ENCODE measurements at places on chromosomes 13 and 19.

DNA sequence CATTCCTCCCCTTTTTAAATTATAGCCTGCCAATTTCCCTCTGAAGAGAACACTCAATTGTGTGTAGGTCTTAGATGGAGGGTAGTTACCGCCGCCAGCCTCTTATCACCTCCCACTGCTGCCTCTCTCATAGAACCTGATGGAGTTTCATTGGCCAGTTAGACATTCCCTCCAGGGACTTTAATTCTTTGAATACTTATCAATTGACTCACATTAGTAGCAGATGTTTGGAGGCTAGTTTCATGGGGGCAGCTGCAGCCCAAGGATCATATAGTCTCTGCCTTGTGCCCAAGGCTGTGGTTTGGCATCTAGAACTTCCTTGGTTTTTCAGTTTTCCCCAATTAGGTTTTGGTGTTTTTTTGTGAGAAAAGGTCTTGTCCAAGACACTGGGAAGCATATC is 318.9 kb upstream of the HTR2A start:
- no peak for DNase-seq

- no peak for DNase-seq
These were observed 709 bp downstream of the DPP9 start for GRCh38 chr19:4722671-4723594.

GRCh38 chr13:38405216-38405615 is 55.6 kb downstream of the UFM1 start:
- DNase-seq, result no peak

DNA sequence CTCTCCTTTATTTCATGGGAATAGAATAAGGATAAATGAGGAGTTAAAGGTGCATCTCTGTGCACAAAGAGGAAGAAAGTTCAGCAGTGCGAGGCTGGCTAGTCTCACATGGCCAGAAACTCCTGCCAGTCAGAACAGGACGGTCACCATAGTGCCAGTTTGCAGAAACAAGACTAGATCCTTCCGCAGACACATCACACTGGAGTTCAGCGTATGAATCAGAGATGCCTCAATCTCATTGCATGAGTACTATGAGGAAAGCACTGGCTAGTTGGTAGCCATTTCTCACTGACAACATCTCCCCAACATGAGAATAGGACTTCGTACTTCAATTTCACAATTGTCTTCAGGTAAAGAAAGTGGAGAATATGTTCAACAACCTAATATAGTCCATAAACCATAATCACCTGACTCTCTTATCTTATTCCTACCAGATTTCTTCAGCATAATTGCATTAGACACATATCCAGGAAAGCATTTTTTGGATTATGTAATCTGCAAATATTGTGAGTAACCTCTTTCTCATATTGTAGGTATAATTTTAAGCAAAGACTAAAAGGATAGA is 34.9 kb downstream of the RXFP2 start:
- DNase-seq, result no peak

DNA sequence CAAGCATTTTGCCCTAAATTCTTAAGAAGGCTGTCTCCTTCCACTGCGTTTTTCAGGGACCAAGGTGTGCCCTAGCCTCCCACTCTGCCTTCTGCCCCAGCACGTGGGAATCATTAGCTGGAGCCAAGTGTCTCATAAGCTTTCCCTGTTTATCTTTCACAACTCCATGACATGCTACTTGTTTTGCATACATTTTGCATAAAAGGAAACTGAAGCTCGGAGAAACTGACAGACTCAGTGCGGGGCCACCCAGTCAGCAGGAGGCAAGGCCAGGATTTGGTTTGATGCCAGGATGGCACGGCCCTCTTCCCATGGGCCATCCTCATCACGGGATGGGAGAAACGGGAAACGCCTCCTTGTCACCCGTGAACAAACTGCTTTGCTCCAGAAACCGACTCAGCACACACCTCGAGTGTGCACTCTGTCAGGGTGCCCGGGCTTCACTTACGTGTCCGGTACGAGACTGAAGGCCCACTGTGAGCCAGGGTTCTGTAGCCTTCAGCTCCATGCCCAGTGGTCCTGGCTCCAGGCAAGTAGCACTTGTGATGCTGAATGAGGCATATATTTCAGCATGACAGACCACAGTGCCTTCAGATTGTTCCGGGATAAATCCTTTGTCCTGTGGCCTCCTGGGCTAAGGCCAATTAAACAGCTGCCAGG is 9.6 kb downstream of the CEBPA start:
- DNase-seq, result no peak

DNA sequence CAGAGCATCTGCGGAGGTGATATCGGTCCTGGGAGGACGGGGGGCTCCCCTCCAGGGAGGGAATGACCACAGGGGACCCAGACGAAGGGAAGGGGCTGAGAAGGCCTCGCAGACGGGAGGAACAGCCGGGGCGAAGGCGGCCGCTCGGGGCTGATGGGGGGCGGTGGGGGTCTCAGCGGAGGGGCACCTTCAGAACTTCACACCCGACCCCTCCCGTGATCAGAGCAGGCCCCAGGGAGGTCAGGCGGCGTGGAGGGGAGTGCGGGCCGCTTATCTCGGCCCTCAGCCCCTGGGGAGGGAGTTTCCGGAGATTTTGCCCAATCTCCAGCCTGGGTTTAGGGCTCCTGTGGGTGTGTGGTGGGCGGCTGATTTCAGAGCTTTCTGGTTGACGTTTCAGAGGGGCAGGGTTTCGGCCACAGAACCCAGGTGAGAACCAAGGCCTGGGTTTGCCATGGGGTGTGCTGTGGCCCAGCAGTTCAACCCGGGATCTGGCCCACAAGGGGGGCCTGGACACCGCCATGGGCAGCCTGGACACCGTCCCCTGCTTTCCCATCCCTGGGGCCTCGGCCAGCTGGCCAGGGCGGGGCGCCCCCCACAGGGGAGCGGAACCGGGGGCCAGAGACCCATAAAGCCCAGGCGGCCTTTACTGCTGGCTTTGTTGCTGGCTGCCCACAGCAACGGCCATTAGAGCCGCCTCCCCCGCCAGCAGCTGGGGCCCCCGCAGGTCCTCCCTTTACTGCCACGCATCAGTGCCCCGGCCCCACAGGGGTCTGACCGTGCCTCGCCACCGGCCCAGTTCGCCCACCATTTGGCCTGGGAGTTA is 29.0 kb downstream of the ARID3A start:
- DNase-seq, result no peak

GRCh38 chr13:49746111-49746510 is 46.4 kb downstream of the KPNA3 start:
- no peak for DNase-seq

- no peak for DNase-seq
These were observed 479.7 kb downstream of the FOXO1 start for GRCh38 chr13:40186626-40187323.

- no peak for DNase-seq
These were observed 7.0 kb upstream of the MYDGF start for GRCh38 chr19:4676955-4677731.

DNA sequence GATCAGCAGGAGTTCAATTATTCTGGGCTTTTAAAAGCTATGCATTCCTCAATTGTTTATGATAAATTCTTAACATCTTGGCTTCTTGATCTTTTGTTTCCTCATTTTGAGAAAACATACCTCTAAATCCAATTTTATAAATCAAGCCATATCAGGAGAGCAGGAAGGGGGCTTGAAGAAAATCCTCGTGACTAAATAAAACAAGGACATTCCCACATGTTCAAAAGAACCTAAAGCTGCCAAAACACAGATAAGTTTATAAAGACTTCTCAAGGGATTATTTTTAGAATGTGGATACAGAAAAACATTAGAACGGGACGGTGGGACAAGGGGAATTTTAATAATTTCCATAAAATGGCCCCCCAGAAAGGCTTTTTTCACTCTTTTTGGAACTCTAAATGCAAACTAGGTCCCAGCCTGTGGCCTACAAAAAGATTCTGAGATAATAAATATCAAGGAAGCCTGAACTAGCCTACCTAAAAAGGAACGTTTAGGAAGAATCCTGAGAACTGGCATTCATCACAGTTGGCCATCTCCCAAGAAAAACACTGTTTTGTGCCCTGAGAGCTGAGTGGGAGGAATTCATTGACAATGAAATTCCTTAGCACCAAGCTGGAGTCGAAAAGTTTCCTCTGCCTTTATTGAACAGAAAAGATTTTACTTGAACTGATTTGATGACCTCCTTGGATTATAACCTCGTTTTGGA is 30.1 kb downstream of the ZAR1L start:
- no peak for DNase-seq

DNA sequence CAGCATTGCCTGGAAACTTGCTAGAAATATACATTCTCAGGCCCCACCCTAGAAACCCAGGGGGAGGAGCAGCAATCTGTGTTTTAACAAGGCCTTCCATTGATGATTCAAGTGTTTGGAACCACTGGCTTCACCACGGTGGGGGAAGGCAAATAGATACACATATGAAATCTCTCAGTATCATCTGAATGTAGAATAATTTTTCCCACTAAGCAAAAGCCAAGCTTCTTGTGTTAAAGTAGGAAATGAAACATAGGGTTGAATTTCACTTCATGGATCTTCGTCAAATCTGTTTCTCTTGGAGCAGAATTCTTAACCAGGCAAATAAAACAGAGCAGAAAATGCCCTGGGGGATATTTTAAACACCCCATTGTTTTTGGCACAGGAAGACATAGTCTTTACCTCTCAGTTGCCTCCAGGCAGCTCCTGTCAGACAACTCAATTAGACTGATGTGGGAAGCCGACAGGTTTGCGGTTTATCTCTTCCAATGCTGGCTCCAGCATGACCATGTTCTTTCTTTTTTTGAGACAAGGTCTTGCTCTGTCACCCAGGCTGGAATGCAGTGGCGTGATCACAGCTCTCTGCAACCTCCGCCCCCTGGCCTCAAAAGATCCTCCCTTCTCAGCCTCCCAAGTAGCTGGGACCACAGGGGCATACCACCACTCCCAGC is 213.0 kb downstream of the FOXO1 start:
- no peak for DNase-seq

- no peak for DNase-seq
These were observed 43.1 kb downstream of the PCDH9 start for GRCh38 chr13:67186995-67187569.

GRCh38 chr13:98500963-98501421 is 75.9 kb downstream of the STK24 start:
- DNase-seq, result no peak
